PC-3 (cell line): ENCODE measurements at places on chromosomes 13 and 19. TPM values are rescaled to one million over a fixed set of nuclear protein-coding genes. Genes with fewer than 3 reads are reported as not detected.
A peak's percentile ranks its signal among the peaks of the same experiment; 100 is the strongest.

The CD70 gene
- total RNA-seq = 2.3 and 2.6 TPM in 2 replicates

The GRIN2D gene
- 0.51 and 1.0 TPM in 2 replicates for total RNA-seq

DNA sequence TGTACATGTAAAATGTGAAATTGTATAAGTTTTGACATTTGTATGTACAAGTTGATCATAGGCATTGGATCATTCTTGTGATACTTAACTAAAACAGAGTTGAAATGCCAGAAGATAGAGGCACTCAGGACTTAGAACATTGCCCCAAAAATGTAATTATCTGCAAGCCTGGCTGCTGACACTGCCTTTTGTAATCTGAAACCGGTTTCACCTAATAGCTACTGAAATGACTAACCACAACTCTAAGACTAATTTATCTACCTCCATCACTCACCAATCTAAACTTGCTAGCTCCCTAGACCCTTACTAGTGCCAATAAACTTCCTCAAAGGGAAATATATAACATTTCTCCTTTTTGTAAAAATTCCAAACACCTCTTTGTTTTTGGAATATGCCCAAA is 2596.2 kb downstream of the PCDH9 start:
- H3K27me3 ChIP-seq = no peaks in the 10 kb centered on the region
- H3K27ac ChIP-seq = no peak overlapping the region
- no peaks in the 10 kb centered on the region for H3K4me1 ChIP-seq
- no peaks in the 10 kb centered on the region for H3K36me3 ChIP-seq

- H3K36me3 ChIP-seq = peaks cover 53% of the 10 kb centered on the region
- H3K27ac ChIP-seq = no peak overlapping the region
- no peak overlapping the region for H3K4me3 ChIP-seq
- H3K4me1 ChIP-seq = peaks cover 5% of the 10 kb centered on the region; the same call in 1 of the 2 replicates
- DNase-seq = no peak
These were observed 3.7 kb downstream of the ZNF136 start for GRCh38 chr19:12166626-12167025.

GRCh38 chr19:33683881-33684537 is 62.3 kb downstream of the CHST8 start:
- no peak overlapping the region for H3K27ac ChIP-seq
- no peaks in the 10 kb centered on the region for H3K4me1 ChIP-seq
- peak; percentile 46 for DNase-seq
- H3K4me3 ChIP-seq = no peak overlapping the region
- peaks cover 19% of the 10 kb centered on the region for H3K27me3 ChIP-seq
